ENCODE measurements at places on chromosomes 5 and 9.
A peak's percentile ranks its signal among the peaks of the same experiment; 100 is the strongest.

DNA sequence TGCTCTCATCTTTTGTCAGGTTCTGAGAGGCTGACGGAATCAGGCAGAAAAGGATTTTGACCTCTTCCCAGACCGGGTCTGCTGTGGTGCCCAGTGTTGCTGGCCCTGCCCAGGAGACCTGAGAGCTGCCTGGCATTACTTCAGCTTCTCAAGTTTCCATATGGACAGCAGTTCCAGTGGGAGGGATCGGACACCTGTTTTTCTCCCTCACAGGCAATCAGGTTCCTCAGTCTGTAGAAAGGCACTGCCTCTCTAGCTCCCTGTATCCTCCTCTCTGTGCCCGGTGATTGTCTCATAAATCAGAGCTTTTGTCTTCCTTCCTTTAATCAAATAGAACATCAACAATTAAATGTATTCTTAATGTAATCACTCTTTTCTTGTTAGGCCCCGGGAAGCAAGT is 198.7 kb downstream of the SEMA6A start:
- DNase-seq = no peak

DNA sequence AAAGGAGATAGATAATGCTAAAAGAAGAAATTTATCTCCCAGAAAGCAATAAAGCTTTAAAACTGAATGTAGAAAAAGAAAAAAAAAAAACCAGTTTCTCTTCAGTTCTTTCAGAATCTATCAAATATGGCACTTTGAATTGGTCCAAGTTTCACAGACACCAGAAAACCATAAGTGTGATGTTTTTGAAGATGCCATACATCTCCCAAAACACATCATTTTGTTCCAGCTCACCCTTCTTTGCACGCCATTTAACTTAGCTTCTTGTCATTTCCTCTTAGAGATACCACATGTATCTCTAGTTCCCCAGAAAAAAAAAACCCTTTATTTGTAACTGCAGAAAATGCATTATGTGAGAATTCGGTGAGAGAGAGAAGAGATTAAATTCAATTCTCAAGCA is 46.1 kb upstream of the MAMDC2 start:
- DNase-seq = no peak

- DNase-seq = no peak
These were observed 308.0 kb upstream of the IRX2 start for GRCh38 chr5:3059488-3059887.

- peak; percentile 86 for DNase-seq
These were observed 6.3 kb upstream of the IRF1 start for GRCh38 chr5:132496631-132497487.

DNA sequence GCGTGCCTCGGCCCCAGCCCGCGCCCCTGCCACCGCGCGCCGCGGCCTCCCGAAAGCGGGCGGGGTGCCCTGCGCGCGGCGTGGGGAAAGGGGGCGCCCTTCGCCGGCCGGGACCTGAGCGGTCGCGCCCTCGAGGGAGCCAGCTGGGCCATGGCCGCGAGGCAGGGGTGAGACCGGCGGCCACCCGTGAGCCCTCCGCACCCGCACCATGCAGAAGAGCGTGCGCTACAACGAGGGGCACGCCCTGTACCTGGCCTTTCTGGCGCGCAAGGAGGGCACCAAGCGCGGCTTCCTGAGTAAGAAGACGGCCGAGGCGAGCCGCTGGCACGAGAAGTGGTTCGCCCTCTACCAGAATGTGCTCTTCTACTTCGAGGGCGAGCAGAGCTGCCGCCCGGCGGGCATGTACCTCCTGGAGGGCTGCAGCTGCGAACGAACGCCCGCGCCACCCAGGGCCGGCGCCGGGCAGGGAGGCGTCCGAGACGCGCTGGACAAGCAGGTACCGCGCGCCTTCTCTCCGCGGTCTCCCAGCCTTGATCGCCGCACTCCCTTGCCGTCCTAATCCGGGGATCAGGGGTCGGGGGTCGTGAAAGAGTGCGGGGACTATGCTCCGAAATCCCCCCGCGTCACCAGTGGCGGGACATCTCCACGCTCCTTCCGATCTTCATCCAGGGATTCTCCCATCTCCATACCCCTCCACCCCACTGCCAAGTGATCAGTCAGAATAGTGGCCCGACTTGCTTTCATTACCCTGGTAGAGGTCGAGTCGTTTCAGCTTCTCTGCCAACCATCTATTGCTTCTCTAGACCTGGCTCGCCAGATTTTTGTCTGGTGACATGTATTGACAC is 590 bp downstream of the RASGRF2 start:
- DNase-seq = peak; percentile 9

- no peak for DNase-seq
These were observed 25.2 kb downstream of the RIGI start for GRCh38 chr9:32500768-32501167.

- DNase-seq = peak; percentile 88
These were observed 12.9 kb upstream of the RHOBTB3 start for GRCh38 chr5:95718203-95718602.

- no peak for DNase-seq
These were observed 69.8 kb upstream of the RASEF start for GRCh38 chr9:83132768-83133167.

GRCh38 chr5:171308453-171309275 is at the start of gene TLX3:
Gene TLX3, plus strand, starts transcription at chr5:171309248. Its CDS starts 118 bp downstream, at chr5:171309366.
- peak; percentile 77 for DNase-seq

GRCh38 chr5:173573126-173573960 is 43.1 kb downstream of the BOD1 start:
- peak; percentile 66 for DNase-seq

DNA sequence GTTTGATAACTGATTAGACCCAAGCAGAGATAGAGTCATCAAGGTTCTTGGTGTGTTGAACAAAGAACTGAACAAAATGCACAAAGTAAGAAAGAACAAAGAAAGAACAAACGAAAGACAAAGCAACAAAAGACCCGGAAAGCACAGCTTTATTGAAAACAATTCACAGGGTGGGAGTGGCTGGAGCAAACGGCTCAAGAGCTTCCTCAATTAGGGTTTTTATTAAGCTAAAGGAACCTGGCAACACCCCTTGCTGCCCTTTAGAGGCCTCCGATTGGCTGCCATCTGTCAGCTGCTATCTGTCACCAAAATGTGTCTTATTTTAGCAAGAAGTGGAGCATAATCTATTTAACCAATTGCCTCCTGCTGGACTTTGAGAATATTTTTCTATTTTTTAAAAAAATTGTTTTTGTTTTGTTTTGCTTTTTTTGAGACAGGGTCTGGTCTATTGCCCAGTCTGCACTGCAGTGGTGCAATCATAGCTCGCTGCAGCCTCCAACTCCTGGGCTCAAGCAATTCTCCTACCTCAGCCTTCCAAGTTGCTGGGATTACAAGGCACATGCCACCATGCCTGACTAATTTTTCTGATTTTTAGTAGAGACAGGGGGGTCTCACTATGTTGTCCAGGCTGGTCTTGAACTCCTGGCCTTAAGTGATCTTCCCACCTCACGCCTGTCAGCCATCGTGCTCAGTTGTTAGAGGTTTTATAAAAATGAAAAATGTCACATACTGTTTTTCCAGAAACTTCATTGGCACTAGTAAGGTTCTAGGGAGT is 7.7 kb upstream of the ABO start:
- DNase-seq = peak; percentile 79

GRCh38 chr5:109769597-109770291 is 80.0 kb downstream of the MAN2A1 start:
- DNase-seq = no peak

DNA sequence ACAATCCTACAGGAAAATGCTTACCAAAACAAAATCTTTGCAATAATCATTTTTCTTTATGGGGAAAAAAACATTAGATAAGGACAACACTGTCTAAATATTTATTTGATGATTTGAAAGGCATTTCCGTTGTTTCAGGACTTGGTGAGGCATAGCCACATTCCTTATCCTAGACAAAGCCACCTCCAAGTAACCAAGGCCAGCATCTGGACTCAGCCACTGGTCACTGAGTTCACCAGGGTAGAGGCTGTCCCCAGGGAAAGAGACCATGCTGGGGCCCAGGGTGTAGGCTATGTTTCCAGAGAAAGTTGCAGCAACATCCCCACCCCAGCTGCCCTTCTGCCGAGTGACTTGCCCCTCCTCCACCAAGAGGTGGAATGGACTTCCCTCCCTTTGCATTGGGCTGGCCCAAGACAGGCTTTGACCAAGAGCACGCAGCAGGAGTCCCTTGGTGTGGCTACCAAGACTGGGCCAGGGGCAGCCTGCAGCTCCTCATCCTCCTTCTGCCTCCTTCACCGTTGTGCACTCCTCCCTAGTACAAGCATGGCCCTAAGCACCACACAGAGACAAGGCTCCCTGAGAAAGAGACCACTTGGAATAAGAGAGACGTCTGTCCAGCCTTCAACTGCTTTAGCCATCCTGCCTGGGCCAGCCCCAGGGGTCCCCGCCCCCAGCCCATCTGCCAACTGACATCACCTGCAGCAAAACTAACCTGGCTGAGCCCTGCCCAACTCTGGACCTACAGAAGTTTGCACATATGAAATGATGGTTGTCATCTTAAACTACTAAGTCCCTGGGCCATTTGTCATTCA is 68.1 kb upstream of the SPIN1 start:
- no peak for DNase-seq

GRCh38 chr5:107470295-107470582 is 200.5 kb downstream of the EFNA5 start:
- no peak for DNase-seq

- DNase-seq = no peak
These were observed 104.1 kb downstream of the STRBP start for GRCh38 chr9:123164285-123164684.

DNA sequence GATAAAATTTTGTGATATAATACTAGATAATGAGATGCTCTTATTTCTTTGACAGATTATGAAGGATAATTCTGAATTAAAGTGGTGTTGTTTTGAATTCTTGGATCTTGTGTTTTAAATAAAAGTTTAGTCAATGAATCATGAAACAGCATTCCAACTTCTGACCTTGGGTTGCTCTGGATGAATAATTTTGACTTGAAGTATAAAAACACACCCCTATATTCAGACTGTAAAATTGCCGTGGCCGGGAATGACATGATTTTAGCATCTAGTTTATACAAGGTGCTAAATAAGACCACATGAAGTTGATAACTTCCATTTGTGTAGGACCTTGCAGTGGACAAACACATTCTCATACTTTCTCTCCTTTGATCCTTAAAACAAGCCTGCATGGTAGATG is 67.2 kb upstream of the DAP start:
- no peak for DNase-seq

- DNase-seq = no peak
These were observed 562.3 kb downstream of the KIF4B start for GRCh38 chr5:155575861-155576260.

- no peak for DNase-seq
These were observed 1129.2 kb upstream of the ACO1 start for GRCh38 chr9:31255211-31255610.

DNA sequence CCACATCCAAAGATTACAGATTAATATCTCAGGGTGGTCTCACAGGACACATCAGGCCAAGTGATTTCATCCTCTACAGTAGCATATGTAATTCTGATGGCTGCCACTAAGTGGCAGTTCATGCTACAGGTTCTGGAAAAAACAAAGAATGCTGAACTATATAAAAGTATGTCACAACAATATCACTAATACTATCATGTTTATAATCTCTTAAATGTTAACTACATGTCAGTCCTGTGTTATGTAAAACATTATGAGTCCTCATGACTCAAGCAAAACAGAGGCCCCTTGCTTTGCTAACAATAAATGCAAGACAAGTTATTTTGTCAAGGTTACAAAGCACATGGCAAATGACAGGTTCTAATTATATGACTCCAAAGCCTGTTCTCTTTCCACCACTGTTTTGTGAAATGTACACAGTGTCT is 233.2 kb downstream of the FBXL17 start:
- peak; percentile 56 for DNase-seq

DNA sequence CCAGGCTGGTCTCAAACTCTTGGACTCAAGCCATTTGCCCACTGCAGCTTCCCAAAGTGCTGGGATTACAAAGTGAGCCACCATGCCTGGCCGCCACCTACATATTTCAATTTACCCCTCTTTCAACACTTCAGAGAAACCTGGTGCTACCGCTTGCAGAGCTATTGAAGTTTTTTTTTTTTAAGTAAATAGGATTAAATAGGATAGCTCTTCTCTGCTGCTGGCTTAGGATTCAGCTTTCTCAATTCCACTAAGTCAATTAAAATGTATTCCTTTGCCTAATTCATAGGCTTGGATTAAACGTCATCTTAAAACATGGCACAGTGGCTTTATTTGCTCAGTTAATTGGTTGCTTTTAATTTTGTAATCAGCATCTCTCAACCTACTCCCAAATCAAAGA is 41.0 kb downstream of the KIAA1191 start:
- no peak for DNase-seq

GRCh38 chr5:117299936-117300328 is 725.3 kb upstream of the SEMA6A start:
- DNase-seq = no peak

GRCh38 chr9:127194881-127195713 is 69.5 kb upstream of the GARNL3 start:
- no peak for DNase-seq

- no peak for DNase-seq
These were observed 694.1 kb upstream of the C9orf72 start for GRCh38 chr9:28267351-28267750.

GRCh38 chr9:135864447-135865049 is 42.8 kb downstream of the CAMSAP1 start:
- peak; percentile 82 for DNase-seq

DNA sequence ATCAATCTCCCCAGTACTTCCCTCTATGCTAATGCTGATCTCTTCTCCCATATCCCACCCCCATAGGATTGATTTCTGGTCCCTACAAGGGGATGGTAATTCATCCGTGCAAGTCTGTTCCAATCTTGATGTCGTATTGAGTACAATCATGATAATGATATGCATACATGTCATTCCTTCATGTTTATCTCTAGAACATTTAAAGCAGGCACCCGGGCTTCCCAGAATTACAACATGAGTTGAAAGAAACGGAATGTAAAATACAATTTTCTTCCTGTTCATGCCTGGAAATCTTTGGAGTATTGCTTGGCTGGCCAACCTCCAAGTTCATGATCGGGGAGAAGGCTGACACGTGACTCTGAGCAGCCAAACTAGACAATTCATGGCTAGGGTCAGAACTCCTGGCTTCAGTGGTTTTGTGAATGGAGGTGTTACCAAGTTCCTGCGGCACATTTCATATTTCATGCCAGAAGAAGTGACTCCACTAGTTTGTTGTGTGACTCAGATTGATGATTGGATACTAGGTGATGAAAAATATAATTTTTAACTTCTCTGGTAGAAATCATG is 66.6 kb downstream of the C9orf152 start:
- DNase-seq = no peak

DNA sequence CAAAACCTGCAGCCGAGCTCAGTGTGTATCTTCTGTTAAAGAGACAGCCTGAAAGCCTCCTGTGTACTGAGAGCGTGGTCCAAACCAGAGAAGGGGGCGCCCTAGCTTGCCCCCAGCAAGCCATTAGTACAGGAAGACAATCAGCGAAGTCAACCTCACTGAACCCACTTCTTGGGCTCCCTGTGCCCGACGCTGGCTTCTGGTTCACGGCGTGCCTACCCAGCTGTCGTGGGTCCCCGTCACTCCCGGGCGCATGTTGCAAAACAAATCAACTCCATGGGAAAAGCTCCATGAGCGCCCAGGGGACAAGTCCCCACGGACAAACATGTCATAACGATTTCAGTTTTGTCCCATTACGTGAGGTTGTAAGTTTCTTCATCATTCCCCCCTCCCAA is 326.9 kb downstream of the SH3GL2 start:
- no peak for DNase-seq
